ENCODE measurements at places on chromosomes 4 and X. TPM values are rescaled to one million over a fixed set of nuclear protein-coding genes. Genes with fewer than 3 reads are reported as not detected.

The POF1B gene
- not detected for total RNA-seq

The DCTD gene
- total RNA-seq, result 100 TPM

The SUPT20HL1 gene
- under 0.01 TPM for total RNA-seq

The CXCL1 gene
- total RNA-seq, result 4.5 TPM

The UNC5C gene
- total RNA-seq, result 3.3 TPM

The RIBC1 gene
- total RNA-seq, result 0.93 TPM

The AASDH gene
- total RNA-seq, result 14.4 TPM

The PRSS12 gene
- total RNA-seq, result under 0.01 TPM

The SLC4A4 gene
- total RNA-seq, result 0.40 TPM
